COR-L47 (cell line): ENCODE measurements at places on chromosomes 13 and 19.

- DNase-seq = no peak
Observed at GRCh38 chr19:7137120-7137519, 67.6 kb downstream of the ZNF557 start.

- no peak for DNase-seq
Observed at GRCh38 chr19:19115954-19116353, 22.3 kb downstream of the TMEM161A start.

GRCh38 chr13:99278200-99278599, 20.0 kb upstream of the GPR18 start:
- DNase-seq = no peak

DNA sequence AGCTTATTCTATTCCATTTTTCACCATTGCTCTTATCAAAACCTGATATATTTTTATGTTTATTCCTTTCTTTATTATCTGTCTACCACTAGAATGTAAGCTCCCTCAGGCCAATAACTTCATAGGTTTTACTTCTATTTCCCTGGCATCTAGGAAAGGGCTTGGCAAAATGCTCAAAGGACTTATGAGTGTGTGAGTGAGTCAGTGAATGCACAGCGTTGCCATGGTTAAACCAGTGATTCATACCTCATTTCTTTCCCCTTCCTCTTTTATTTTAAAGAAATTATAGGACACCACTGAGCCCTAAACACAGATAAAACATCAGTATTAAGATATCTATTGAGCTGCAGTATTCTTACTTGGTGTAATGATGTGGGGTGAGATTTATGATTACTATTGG, 162.1 kb downstream of the GPC6 start:
- no peak for DNase-seq

DNA sequence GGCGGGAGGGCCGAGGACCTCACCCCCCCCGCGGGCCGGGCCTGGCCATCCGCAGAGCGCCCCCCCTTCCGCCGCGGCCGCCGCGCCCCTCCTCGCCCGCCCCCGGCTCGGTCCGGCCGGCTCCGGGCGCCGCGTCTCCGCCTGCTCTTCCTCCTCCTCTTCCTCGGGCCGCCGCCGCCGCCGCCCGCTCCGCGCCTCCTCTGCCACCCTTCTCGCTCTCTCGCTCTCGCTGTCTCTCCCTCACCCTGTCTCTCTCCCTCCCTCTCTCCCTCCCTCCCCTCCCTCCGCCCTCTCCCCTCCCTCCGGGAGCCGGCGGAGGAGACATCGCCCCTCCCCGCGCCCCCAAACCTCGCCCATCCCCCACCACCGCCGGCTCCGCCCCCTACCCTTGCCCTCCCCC, at the start of gene SHANK1:
TSS of gene SHANK1 (minus strand) at position 237 of the 400 bp plus-strand sequence. CDS start 2,883 bp downstream, outside the sequence.
- DNase-seq = no peak

- no peak for DNase-seq
Observed at GRCh38 chr13:90336507-90336906, 1011.0 kb upstream of the MIR17HG start.

- no peak for DNase-seq
Observed at GRCh38 chr13:45333977-45334922, 6.7 kb downstream of the TPT1 start.

DNA sequence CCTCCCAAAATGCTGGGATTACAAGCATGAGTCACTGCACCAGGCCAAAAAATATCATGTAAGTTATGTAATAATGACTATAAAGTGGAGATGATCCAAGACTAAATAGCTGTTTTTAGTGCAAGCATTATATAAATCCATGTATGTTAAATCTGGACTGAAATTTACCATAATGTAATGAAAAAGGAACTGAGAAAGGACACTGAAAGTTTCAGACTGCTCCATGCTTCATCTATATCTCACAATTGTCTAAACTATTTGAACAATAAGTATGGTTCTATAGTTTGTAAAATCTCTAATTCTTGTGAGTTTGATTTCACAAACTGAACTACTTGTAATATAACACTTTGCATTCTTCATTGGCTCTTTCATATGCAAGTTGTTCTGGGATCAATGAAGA, 2299.5 kb downstream of the PCDH9 start:
- no peak for DNase-seq

DNA sequence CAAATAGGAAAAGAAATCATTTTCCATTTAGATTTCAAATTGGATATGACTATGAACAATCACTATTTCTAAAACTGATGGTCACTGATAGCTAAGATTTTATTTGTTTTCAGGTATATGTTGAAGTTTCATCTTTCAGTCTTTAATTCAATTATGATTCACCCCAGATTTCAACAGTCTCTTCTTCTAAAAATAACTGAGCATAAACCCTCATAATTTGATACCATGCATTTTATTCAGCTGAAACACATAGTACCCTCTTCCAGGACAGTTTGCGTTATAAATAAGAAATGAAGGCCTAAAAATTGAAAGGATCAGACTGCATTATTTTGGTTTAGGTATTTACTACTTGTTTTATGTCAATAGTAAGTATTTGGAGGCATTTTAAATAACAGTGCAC, 428.5 kb upstream of the NBEA start:
- no peak for DNase-seq

- DNase-seq = no peak
Observed at GRCh38 chr19:35645680-35646511, 2.2 kb upstream of the COX6B1 start.

- DNase-seq = no peak
Observed at GRCh38 chr19:55368701-55369563, 1.3 kb downstream of the IL11 start.

DNA sequence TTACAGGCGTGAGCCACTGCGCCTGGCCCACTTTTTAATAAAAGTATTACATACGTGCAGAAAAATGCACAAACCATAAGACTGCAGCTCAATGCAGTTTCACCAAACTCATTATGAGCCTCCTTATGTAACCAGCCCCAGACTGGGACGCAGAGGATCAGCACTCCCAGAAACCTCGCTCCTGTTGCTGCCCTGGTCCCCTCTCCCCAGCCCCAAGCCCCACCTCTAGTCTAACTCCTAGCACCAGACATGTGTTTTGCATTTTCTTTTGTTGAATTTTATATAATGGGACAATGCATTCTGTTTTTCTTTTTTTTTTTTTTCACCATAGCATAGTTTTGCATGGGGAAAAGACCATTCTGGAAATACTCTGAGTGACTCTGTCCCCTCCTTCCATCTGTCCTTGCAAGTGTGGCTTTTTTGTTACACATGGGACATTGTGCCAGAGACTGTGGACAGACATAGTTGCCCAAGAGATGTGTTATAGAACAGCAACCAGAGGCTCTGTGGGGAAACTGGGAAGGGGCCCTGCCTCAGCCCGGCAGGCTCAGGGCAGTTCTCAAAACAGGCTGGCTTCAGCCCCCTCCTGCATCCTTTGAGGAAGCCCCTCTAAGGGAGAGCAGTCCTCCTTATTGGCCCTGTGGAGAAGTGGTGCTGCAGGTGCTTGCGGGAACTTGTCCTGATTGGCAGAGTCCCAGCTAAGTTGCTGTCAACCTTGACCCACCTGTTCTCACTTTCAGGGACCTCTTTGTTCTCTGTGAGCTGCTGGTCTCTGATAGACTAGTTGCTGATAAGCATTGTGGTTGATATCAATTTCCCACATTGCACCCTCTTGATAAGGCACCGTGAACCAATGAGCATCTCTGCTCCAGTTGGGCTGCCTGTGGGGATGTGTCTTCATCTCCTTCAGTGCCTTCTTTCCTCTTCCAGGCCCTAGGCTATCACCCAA, 13.8 kb upstream of the OLFM4 start:
- DNase-seq = no peak

DNA sequence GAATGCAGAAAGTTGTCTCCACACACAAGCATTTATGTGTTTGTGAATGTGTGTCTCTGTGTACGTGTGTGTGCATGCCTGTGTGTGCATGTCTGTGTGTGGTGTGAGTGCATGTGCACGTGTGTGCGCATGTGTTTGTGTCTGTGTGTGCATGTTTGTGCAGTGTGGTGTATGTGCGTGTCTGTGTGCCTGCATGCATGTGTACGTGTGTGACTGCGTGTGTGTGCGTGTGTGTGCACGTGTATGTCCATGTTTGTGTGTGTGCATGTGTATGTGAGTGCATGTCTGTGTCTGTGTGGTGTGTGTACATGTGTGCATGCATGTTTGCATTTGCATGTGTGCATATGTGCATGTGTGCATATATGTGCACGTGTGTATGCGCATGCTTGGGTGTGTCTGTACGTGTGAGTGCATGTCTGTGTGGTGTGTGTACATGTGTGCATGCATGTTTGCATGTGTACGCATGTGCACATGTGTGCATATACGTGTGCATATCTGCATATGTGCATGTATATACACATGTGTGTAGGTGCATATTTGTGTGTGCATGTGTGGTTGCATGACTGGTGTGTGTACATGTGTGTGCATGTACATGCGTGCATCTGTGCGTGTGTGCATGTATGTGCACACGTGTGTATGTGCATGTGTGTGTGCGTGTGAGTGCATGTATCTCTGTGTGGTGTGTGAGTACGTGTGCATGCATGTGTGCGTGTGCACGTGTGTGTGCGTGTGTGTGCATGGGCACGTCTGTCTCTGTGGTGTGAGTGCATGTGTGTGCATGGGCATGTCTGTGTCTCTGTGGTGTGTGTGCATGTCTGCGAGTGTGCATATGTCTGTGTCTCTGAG, 8.2 kb upstream of the TMEM255B start:
- no peak for DNase-seq

- DNase-seq = no peak
Observed at GRCh38 chr13:49584771-49585182, 581 bp downstream of the RCBTB1 start.

GRCh38 chr19:1220976-1221903, 15.7 kb downstream of the STK11 start:
- DNase-seq = no peak

GRCh38 chr13:46896341-46897137, at the start of gene HTR2A:
Gene HTR2A (minus strand): TSS chr13:46897053. CDS start chr13:46895906, 1,147 bp downstream.
- DNase-seq = no peak

GRCh38 chr19:27774337-27774736, 1438.6 kb downstream of the UQCRFS1 start:
- no peak for DNase-seq

- DNase-seq = no peak
Observed at GRCh38 chr13:96743296-96744089, 250.8 kb downstream of the OXGR1 start.

GRCh38 chr13:98843482-98843877, 91.0 kb upstream of the SLC15A1 start:
- no peak for DNase-seq
